Prostate gland (tissue), 2 donors: ENCODE measurements at places on chromosomes 5 and 9.

DNA sequence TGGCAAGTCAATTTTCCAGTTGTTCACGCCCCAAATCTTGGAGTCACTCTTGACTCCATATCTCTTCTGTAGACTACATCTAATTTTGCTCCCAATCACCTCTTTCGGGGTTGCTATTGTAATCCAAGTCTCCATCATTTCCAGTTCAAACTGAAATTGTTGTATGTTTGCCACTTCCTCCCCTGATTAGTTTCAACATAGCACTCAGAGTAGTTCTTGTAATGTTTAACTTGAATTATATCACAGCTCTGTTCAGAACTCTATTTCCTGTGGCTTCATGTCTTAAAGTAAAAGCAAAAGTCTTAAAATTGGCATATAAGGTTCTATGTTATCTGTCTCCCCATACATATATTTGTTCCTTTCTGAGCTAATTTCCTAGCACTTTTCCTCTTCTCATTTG, 348.5 kb upstream of the RIOK2 start:
- H3K36me3 ChIP-seq, result no peaks in the 10 kb centered on the region
- H3K27me3 ChIP-seq, result no peaks in the 10 kb centered on the region
- H3K4me1 ChIP-seq, result no peaks in the 10 kb centered on the region
- DNase-seq, result no peak

- no peaks in the 10 kb centered on the region for H3K36me3 ChIP-seq
- no peak for DNase-seq
- H3K4me3 ChIP-seq, result no peak overlapping the region
- H3K4me1 ChIP-seq, result no peaks in the 10 kb centered on the region
Measured at GRCh38 chr5:14900693-14901461, 29.3 kb upstream of the ANKH start.

- no peaks in the 10 kb centered on the region for H3K36me3 ChIP-seq
- no peaks in the 10 kb centered on the region for H3K4me1 ChIP-seq
- H3K4me3 ChIP-seq, result no peak overlapping the region
- no peak overlapping the region for H3K27ac ChIP-seq
- DNase-seq, result no peak
- no peaks in the 10 kb centered on the region for H3K27me3 ChIP-seq
Measured at GRCh38 chr9:20805766-20806165, 121.7 kb downstream of the FOCAD start.

DNA sequence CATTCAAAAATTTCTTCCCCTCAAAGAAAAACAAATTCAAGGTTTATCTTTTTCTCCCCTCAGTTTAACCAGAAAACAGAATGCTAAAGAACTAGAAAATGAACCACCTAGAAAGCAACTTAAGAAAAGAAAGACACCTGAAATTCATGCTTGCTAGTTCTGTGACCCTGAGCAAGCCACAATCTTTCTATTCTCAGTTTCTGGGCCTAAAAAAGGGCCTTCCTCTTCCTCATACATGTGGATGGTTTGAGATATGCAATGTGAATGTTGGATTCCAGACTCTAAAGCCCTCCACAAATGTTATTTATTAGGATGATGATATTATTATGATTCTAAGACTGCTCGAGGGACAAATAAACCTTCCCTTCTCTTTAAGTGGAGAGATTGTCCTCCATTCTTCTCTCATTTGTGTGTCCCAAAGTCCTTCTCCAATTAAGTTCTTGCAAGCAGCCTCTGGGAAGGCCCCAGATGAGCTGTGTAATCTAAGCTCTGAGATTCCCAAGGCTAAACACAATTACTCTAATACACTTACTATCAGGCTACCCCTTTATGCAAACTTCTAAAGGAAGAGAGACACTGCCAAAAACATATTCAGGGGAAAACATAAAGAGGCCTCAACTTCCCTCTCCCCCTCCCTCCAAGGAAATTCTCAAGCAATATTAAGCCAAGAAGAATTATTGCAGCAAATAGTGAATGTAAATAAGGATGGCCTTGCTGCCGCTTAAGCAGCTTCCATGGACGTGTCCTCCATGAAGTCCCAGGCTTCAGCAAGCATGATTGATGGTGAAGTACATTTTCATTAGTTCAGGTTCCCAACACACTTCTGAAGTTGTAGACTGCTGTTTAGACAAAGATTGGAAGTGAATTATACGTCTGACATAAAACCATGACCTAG, 80.2 kb downstream of the PRKACG start:
- no peaks in the 10 kb centered on the region for H3K36me3 ChIP-seq
- no peak overlapping the region for H3K4me3 ChIP-seq
- no peak overlapping the region for H3K27ac ChIP-seq
- H3K27me3 ChIP-seq, result no peaks in the 10 kb centered on the region
- no peak for DNase-seq
- no peaks in the 10 kb centered on the region for H3K4me1 ChIP-seq

DNA sequence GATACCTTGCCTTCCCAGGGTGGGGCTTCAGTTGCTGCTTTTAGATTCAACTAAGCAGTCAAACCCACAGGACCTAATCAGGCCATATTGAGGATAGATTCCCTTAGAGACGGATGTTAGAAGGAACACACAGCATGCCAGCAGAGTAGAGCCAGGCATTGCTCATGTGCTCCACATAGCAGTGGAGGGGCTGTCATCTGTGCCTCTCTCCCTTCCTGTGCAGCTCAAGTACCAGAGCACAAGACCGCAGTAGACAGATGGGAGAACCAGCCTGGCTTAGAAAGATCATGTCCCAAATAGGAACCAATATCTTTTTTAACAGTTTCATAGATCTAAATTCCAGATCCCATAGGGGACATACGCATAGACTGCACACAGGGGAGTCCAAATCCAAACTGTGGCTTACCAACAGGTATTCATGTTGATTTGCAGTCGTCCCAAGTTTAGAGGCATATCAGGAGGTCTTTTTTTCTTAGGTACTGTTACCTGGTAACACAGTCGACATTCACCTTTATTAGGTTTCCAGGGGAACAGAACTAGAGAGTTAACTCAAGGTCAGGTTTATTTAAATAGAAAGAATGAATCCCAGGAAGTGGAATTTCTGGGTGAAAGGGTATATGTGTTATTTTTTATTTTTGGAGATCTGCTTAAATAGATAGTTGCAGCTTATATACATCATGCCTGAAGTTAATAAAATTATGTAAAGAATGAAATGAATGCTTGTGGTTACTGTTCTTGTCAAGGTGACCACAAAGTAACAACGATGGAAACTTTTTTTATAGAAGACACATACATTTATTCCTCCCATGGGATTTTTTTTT, 43.5 kb upstream of the PCAT7 start:
- no peak for DNase-seq
- H3K4me3 ChIP-seq, result no peak overlapping the region
- no peak overlapping the region for H3K27ac ChIP-seq

DNA sequence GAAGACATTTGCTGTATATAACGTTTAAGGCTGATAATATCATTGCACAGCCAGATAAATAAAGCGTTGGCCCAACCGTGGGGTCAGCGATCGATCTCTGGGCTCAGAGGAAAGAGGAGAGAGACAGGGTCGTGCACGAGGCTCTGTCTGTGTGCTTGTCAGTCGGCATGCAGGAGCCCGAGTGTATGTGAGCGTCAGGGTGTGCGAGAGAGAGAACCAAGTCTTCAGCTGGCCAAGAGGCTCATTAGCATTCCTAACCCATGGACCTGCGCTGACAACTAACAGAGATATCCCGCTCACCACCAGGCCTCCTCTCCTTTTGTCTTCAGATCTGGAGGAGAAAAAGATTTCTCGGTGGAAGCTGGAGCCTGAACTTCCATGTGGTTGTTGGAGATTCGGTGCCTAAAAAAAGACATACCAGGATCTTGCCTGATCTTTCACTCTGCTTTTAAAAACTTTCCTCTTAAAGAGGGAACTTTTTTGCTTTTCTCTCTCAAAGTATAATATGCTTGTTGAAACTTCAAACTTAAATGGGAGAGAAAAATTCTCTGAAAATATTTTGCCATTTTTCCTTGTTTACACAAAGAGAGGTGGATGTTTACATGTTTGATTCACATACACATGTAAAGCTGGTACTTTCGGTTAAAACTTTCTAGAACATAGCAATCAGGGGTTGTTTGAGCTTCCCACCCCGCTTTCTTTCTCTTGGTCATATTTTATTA, 16.5 kb downstream of the NR2F1 start:
- peak overlapping the region; percentile 60 for H3K27ac ChIP-seq
- H3K27me3 ChIP-seq, result peaks cover 40% of the 10 kb centered on the region

DNA sequence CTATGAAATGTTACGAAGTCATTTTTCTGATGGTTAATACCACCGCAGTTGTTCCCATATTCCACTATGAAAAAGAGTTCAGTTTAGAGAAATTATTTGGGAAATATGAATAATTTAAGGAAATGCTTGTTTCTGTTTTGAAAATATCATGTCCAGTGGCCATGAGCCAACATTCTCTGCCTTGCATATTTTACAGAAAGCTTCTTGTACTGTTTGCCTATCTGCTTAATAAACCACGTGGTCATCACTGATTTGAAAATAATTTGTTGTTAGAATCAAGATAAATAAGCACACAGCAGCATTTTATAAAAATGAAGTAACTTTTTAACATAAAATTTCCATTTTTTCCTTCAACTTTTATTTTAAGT, 381.5 kb upstream of the CDH18 start:
- no peaks in the 10 kb centered on the region for H3K27me3 ChIP-seq
- no peaks in the 10 kb centered on the region for H3K4me1 ChIP-seq
- no peak overlapping the region for H3K4me3 ChIP-seq
- no peak for DNase-seq
- H3K27ac ChIP-seq, result no peak overlapping the region

DNA sequence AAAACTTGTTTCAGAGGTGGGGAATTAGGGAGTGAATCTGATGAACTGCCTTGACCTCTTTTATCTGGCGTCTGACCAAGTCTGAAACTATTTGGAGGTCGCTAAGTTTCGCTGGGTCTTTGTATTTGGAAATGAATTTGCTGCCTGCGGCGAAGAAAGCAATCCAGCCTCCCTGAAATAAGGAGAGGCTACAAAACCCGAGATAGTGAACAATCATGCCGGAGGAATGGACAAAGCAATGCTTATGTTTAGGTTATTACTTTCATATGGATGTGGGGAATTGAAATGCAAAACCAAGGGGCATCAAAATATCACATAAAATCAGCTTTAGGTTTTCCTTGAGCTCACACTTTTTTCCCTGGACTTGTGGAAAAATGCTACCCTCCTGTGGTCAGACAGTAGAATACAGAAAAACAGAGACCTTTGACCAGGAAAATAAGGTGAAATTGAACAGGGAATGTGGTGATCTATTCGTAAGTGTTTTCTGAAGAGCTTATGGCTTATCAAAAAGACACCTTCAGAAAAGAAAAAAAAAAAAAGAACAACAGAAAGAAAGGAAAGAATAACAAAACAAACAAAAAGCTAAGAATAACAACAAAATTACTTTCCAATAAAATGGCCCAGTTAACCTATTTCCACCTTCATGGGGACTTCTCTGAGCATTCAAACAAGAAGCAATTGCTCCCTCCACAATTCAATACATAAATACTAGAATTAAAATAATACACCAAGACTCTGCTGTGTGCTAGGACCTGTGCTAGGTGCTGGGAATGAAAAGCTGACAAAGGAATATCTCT, 68.6 kb upstream of the DPYSL3 start:
- no peaks in the 10 kb centered on the region for H3K27me3 ChIP-seq
- no peak overlapping the region for H3K27ac ChIP-seq
- H3K4me3 ChIP-seq, result no peak overlapping the region
- H3K4me1 ChIP-seq, result no peaks in the 10 kb centered on the region
- DNase-seq, result no peak

- H3K4me1 ChIP-seq, result no peaks in the 10 kb centered on the region
- H3K27me3 ChIP-seq, result no peaks in the 10 kb centered on the region
- H3K4me3 ChIP-seq, result no peak overlapping the region
- no peak overlapping the region for H3K27ac ChIP-seq
- H3K36me3 ChIP-seq, result no peaks in the 10 kb centered on the region
- no peak for DNase-seq
Measured at GRCh38 chr9:131012396-131012917, 3.5 kb downstream of the LAMC3 start.

- no peak overlapping the region for H3K4me3 ChIP-seq
- no peaks in the 10 kb centered on the region for H3K36me3 ChIP-seq
- H3K4me1 ChIP-seq, result no peaks in the 10 kb centered on the region
- H3K27me3 ChIP-seq, result no peaks in the 10 kb centered on the region
- no peak for DNase-seq
- no peak overlapping the region for H3K27ac ChIP-seq
Measured at GRCh38 chr5:154058055-154059038, 19.6 kb downstream of the MFAP3 start.

DNA sequence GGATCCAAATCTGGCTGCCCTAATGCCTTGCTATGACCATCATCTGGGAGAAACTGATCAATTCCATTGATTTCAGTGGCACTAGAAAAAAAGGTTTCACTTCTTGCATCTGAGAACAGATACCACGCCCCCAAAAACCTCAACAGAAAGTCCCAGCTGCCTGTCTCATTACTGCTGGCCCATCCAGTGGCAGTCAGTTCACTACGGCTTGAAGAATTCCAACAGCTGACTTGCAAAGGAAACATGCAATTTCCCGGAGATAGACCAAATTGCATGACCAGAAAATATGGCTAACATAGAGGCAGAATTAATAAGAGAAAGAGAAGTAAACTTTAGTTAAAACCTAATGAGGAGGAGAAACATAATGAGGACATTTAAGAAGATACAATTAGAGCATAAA, 48.6 kb downstream of the UGCG start:
- H3K27ac ChIP-seq, result no peak overlapping the region
- no peak for DNase-seq
- no peaks in the 10 kb centered on the region for H3K27me3 ChIP-seq
- H3K4me1 ChIP-seq, result no peaks in the 10 kb centered on the region
- no peaks in the 10 kb centered on the region for H3K36me3 ChIP-seq
- H3K4me3 ChIP-seq, result no peak overlapping the region

DNA sequence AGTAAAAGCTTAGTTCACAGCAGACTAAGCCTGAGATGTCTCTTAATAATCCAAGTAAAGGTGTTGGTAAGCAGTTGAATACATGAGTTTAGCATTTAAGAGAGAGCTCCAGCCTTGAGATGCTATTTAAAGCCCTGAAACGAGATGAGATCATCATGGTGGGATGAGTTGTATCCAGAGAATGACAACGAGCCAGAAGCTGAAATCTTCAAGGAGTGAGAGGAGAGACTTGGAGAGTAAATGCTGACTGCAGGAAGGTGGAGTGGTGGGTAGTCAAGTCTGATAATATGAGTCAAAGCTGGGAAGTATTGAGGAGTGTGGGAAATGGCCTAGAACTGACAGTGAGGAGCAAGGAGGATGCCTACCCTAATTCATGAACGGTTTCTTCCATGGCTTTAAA, 53.7 kb downstream of the PLAC8L1 start:
- no peaks in the 10 kb centered on the region for H3K36me3 ChIP-seq
- H3K27me3 ChIP-seq, result no peaks in the 10 kb centered on the region
- peaks cover 4% of the 10 kb centered on the region for H3K4me1 ChIP-seq
- no peak for DNase-seq
- H3K4me3 ChIP-seq, result no peak overlapping the region
